ENCODE measurements at places on chromosomes 3 and 15. TPM values are rescaled to one million over a fixed set of nuclear protein-coding genes. Genes with fewer than 3 reads are reported as not detected.

GRCh38 chr3:33063651-33064051 is 33.3 kb downstream of the GLB1 start:
- H3K27ac ChIP-seq, result no peak overlapping the region
- H3K4me3 ChIP-seq, result no peak overlapping the region
- H3K4me1 ChIP-seq, result no peaks in the 10 kb centered on the region

SHC4 gene
- 0.63 TPM for total RNA-seq

FEZF2 gene
- not detected for total RNA-seq

GRCh38 chr3:99678023-99678422 is 39.6 kb downstream of the COL8A1 start:
- no peaks in the 10 kb centered on the region for H3K27me3 ChIP-seq
- H3K27ac ChIP-seq, result no peak overlapping the region
- no peak overlapping the region for H3K4me3 ChIP-seq
- no peak for DNase-seq
- no peaks in the 10 kb centered on the region for H3K4me1 ChIP-seq

- no peaks in the 10 kb centered on the region for H3K4me1 ChIP-seq
- no peaks in the 10 kb centered on the region for H3K27me3 ChIP-seq
- no peak for DNase-seq
- peaks cover 7% of the 10 kb centered on the region for H3K36me3 ChIP-seq
These were observed 969.6 kb upstream of the ALCAM start for GRCh38 chr3:104396974-104397669.

DNA sequence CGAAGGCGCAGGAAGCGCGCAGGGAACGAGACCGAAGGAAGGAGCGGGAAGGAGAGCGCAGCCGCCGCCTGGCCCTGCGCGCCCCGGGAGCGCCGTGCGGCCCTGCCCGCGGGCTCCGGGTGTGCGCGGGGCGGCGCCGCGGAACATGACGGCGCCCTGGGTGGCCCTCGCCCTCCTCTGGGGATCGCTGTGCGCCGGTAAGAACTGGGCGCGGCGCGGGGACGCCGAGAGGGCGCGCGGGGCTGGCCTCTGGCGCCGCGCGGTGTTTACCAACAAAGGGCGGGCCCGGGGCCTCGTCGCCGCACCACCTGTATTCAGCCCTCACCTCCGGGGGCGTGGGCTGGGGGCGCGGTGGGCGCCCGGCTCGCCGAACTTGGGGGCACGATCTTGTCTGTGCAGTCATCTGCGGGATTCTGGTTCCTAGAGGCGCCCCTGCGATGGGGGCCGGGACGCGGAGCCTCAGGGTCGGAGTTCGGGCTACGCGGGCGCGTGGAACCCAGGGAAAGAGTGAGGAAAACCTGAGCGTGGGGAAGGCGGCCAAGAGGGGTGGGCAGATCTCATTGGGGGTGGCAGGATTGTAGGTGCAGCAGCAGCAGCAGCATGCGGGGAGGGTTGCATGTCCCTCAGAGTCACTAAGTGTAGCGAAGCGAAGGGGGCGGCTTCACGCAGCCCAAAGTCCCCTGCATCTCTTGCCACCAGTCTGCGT is 641 bp downstream of the ACVR2B start:
- H3K27me3 ChIP-seq, result no peaks in the 10 kb centered on the region
- DNase-seq, result peak; percentile 31
- peak overlapping the region; percentile 98 for H3K4me3 ChIP-seq
- peak overlapping the region; percentile 98 for H3K27ac ChIP-seq
- peaks cover 40% of the 10 kb centered on the region for H3K4me1 ChIP-seq
- peaks cover 6% of the 10 kb centered on the region for H3K36me3 ChIP-seq

DNA sequence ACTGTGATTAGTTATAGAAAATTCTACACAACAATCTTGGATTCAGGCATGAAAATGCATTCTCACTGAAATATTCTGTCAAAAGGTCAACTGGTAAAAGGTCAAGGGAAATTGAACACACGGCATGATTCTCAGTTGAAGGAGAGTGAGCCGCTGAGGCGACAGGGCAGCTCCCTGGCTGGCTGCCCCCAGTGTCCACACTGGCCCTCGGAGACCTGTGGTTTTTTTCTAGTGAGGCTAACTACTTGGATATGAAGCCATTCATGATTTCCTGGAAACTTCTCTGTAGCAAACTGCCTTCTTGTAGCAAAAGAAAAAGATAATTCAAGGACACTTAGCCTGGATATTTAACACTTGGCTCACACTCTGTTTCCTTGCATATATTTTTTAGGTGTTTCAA is 37.2 kb downstream of the AADACL2 start:
- H3K27me3 ChIP-seq, result no peaks in the 10 kb centered on the region
- H3K4me3 ChIP-seq, result no peak overlapping the region
- H3K36me3 ChIP-seq, result no peaks in the 10 kb centered on the region
- H3K4me1 ChIP-seq, result no peaks in the 10 kb centered on the region
- H3K27ac ChIP-seq, result no peak overlapping the region

DNA sequence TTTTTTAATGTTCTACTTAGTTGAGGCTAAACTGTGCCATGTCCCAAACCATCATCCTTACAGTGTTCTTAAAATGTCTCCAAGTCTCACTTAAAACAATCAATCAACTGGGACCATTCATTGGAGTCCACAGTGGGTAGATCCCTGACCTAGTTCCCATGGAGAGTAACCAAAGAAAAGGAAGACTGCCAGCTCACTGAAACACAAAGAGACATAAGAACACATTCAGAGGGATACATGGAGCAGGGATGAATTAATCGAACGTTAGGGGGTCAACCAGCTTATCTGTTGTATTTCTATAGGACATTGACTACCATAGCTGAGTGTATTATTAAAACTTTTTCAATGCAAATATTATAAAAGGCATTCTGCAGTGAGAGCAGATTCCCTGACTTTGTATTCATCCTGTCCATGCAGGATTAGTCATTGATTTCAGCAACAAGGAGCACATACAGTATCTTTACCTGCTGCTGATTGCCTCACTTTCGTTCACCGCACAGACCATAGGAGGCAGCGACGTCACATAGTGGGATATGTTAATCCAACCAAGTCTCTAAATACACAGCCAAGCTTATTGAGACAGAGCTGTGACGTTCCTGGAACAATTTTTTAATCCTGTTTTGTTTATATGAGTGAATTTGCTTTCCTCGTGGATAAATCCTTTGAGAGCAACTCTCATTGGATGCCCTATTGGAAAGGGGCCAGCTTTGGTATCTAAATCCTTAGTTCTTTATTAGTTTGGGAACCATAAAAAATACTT is 364.9 kb upstream of the RBMS3 start:
- H3K4me1 ChIP-seq, result peaks cover 2% of the 10 kb centered on the region
- no peaks in the 10 kb centered on the region for H3K36me3 ChIP-seq
- no peak overlapping the region for H3K27ac ChIP-seq
- H3K4me3 ChIP-seq, result no peak overlapping the region
- DNase-seq, result peak; percentile 29

PSTPIP1 gene
- total RNA-seq, result 1.3 TPM

DNA sequence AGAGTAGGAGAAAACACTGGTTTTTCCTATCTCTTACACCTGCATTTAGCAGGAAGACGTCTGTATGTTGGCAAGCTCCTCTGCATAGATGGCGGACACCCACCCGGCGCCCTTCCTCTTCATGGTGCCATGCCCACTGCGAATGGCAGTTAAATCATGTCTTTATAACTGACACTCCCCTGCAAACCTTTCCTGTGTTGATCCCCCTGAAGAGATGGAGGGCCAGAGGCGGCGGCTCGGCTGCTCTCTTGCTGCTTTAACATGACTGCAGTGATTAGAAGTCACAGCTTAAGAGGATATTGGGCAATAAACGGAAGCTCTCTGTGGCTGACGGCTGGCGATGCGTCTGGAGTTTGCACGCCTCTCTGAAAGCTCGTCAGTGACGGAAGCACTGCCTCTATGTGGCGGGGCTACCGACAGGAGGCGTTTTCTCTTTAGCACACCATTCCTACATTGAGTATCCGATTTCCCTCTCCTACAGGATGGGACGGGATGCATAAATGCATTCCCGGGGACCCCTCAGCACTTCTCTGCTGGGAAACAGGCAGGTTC is 25.5 kb upstream of the SNRPA1 start:
- H3K36me3 ChIP-seq, result no peaks in the 10 kb centered on the region
- DNase-seq, result peak; percentile 64
- H3K27ac ChIP-seq, result no peak overlapping the region

FAM81A gene
- total RNA-seq, result 2.4 TPM

NMB gene
- total RNA-seq, result 14.9 TPM

FANCD2OS gene
- not detected for total RNA-seq

DNA sequence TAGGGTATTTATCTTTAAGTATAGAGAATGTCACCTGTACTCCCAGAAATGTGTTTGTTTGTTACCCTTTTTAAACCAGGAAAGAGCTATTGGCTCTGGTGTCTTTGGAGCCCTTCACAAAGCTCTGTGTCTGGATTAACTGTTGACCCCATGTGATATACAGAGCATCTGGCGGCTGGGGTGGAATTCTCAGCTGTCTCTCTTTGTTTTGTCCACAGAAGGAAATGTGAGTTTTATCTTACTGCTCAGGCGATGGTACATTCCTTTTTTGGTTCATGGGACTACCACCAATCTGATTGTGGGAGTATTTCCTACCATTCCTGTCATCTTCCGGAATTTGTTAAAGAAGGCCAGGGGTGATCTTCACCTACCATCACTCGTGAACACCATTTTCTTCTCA is 120.3 kb downstream of the AKAP13 start:
- no peak overlapping the region for H3K27ac ChIP-seq
- no peak overlapping the region for H3K4me3 ChIP-seq

DNA sequence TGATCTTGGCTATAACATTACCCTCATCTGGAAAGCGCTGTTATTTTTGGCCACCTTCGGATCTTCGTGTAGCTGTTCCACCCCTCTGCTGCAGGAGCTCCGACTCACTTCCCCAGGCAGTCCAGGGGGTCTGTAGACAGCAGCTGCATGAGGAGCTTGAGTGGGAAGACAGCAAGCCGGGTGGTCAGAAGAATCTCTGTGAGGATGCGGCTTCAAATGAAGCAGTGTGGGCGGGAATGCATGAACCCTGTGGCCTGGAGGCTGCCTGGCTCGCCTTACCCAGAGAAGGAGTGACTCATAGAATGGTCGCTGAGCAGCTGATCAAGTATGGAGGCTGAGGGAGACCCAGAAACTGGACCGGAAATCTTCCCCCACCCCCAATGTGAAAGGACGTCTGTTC is 45.2 kb upstream of the NR2F2 start:
- no peak overlapping the region for H3K27ac ChIP-seq
- H3K27me3 ChIP-seq, result peaks cover 18% of the 10 kb centered on the region
- H3K36me3 ChIP-seq, result no peaks in the 10 kb centered on the region
- DNase-seq, result no peak

DNA sequence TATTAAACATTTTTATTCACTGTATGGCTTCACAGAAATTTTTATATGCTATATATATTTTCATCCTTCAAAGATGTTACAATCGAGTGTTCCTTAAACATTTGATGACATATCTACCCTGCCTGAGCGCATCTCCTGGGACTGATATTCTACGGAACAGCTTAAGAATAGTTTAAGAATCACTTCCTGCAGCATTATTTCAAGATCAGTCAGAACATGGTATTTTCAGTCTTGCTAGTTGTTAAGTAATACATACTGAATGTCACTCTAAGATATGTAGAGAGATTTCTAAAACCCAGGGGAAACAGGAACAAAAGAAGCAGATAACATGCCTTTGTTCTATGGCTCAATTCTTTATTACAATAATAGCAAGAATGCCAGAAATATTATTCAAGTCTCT is 8.7 kb downstream of the COL8A1 start:
- H3K36me3 ChIP-seq, result no peaks in the 10 kb centered on the region
- DNase-seq, result no peak
- no peak overlapping the region for H3K4me3 ChIP-seq
- no peaks in the 10 kb centered on the region for H3K27me3 ChIP-seq
- peaks cover 17% of the 10 kb centered on the region for H3K4me1 ChIP-seq
- H3K27ac ChIP-seq, result no peak overlapping the region

DNA sequence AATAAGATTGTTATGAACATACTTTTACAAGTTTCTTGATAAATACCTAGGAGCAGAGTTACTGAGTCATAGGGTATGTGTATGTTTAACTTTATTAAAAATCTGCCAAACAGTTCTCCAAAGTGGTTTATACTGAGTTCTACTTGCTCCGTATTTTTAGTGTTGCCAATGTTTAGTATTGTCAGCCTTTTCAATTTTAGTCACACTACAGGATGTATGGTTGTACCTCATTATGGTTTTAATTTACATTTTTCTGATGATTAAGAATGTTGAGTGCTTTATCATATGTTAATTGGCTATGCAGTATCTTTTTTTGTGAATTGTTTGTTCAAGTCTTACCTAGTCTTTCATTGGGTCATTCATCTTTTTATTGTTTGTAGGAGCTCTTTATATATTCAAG is 4.3 kb downstream of the TMOD3 start:
- peaks cover 52% of the 10 kb centered on the region for H3K4me1 ChIP-seq
- H3K27me3 ChIP-seq, result no peaks in the 10 kb centered on the region
- no peaks in the 10 kb centered on the region for H3K36me3 ChIP-seq
- no peak overlapping the region for H3K27ac ChIP-seq
- no peak overlapping the region for H3K4me3 ChIP-seq

DNAH12 gene
- total RNA-seq, result not detected

GRCh38 chr15:37125143-37125542 is 24.8 kb upstream of the MEIS2 start:
- no peak for DNase-seq
- H3K4me3 ChIP-seq, result no peak overlapping the region
- peaks cover 28% of the 10 kb centered on the region for H3K4me1 ChIP-seq
- no peaks in the 10 kb centered on the region for H3K27me3 ChIP-seq

DUOXA2 gene
- total RNA-seq, result 0.11 TPM

AGBL1 gene
- not detected for total RNA-seq

SLC12A1 gene
- 0.39 TPM for total RNA-seq

CCR3 gene
- not detected for total RNA-seq

GRCh38 chr3:167930453-167930852 is 165.3 kb downstream of the GOLIM4 start:
- peaks cover 13% of the 10 kb centered on the region for H3K4me1 ChIP-seq
- H3K36me3 ChIP-seq, result no peaks in the 10 kb centered on the region
- DNase-seq, result no peak
- no peaks in the 10 kb centered on the region for H3K27me3 ChIP-seq
- H3K27ac ChIP-seq, result no peak overlapping the region

DNA sequence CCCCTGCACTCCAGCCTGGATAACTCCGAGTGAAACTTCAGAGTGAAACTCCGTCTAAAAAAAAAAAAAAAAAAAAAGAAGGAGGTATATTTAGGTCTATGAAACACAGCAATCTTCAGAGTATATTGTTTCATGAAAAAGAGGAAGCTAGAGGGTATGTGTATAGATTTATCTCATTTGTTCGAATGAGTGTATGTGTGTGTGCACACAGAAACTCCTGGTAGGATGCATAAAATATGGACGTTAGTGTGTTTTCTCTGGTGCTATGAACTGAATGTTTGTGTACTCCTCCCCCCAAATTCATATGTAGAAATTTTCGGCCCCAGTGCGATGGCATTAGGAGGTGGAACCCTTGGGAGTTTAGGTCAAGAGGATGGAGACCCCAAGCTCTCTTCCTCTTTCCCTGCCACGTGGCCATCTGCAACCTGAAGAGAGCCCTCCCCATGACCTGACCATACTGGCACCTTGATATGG is 98.6 kb upstream of the KLF13 start:
- peaks cover 18% of the 10 kb centered on the region for H3K4me1 ChIP-seq
- no peak for DNase-seq
- no peak overlapping the region for H3K4me3 ChIP-seq
- peaks cover 6% of the 10 kb centered on the region for H3K27me3 ChIP-seq

- H3K4me1 ChIP-seq, result peaks cover 8% of the 10 kb centered on the region
- no peaks in the 10 kb centered on the region for H3K27me3 ChIP-seq
- no peaks in the 10 kb centered on the region for H3K36me3 ChIP-seq
- no peak overlapping the region for H3K27ac ChIP-seq
- DNase-seq, result peak; percentile 20
- H3K4me3 ChIP-seq, result no peak overlapping the region
These were observed 165.1 kb downstream of the PPM1L start for GRCh38 chr3:160921020-160921635.
